Left ventricle myocardium superior (tissue), 1 donor: ENCODE measurements at places on chromosomes 5 and 9.

GRCh38 chr9:133512253-133513213 is 12.2 kb downstream of the MYMK start:
- peak; percentile 22 for DNase-seq

GRCh38 chr5:142239394-142240159 is 85.2 kb downstream of the SPRY4 start:
- no peak for DNase-seq

DNA sequence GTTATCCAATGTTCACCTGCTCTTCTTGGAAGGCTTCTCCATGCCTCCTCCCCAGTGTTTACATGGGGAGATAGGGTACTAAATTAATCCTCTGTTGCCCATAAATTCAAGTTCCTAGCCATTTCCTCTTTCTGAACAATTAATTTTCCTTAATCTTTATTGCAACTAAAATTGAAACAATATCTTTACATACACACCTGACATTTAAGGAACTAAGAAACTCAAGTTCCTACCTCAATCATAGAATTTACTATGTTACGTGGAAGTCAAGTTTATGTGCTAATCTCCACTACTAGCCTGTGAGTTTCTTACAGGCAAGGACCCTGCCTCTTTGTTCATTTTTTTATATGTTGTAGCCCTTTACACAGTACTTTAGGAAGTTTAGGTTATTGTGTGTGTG is 10.1 kb upstream of the ADRB2 start:
- no peak for DNase-seq

GRCh38 chr5:45609661-45610060 is 86.5 kb downstream of the HCN1 start:
- no peak for DNase-seq

DNA sequence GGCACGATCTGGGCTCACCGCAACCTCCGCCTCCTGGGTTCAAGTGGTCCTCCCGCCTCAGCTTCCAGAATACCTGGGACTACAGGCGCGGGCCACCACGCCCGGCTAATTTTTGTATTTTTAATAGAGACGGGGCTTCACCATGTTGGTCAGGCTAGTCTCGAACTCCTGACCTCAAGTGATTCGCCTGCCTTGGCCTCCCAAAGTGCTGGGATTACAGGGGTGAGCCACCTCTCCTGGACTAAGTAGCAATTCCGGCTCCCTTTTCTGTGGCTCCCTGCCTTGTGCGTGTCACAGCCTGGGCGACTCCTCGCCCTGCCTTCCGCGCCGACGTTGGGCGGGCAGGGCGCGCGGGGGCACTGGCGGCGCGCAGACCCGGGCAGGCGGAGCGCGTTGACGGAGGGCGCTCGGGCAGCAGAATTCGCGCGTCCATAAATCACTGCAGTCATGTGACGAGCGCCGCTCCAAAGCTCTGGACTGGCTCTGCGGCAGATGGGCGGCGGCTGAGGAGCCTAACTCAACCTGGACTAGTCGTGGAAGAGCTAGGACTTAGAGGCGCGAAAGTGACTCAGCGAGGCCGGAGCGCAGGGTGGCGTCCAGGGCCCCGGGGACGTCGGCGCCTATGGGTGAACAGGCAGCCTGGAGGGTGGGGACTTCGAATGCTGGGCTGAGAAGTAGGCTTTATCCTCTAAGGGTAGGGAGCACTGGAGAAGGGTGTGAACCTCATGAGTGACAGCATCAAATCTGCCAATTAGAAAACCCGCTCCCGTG is 1.4 kb upstream of the CIZ1 start:
- peak; percentile 81 for DNase-seq

DNA sequence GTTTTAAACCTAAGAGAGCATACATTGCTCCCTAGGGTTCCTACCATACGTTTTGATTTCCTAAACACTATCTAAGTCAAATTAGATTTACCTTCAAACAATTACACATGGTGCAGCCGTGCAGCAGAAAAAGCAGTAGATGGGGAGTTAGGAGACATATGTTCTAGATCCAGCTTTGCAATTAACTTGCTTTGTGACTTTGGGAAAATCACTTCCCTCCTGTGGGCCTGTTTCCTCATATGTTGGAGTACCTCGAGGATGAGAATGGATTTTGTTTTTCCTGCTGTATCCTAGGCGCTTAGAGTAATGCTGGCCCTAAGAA is 711 bp downstream of the MRPL50 start:
- no peak for DNase-seq

DNA sequence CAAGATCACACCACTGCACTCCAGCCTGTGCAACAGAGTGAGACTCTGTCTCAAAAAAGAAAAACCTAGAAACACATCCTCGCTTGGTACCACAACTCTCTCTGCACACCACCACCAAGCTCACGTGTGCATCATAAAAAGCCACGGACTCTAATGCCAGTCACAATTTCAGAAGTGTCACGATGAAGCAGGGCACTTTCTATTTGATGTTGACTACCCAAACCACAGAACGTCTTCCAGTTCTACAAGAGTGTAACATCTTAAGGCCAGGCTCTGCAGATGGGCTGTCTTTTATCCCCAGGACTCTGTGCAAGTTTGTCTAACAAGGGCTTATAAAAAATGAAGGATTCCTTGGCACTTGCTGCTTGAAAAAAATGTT is 22.9 kb downstream of the GFPT2 start:
- DNase-seq, result no peak

DNA sequence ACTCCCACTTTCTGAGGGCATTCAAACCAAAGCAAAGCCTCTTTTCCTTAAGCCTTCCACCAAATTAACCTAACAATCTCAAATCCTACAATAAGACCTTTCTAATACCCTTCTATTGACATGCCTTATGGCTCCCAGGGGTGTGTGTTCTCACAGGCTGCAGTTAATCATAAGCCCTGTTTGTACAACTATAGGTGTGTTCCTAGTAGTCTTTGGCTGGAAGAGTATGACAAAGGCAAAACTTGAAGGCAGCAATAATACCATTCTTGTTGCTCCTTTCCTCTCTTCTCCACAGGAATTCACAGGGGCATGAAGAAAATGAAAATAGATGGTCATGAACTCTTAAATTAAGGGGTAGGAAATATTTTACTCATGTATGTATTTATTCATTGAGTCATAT is 10.9 kb upstream of the FBXO38 start:
- no peak for DNase-seq

DNA sequence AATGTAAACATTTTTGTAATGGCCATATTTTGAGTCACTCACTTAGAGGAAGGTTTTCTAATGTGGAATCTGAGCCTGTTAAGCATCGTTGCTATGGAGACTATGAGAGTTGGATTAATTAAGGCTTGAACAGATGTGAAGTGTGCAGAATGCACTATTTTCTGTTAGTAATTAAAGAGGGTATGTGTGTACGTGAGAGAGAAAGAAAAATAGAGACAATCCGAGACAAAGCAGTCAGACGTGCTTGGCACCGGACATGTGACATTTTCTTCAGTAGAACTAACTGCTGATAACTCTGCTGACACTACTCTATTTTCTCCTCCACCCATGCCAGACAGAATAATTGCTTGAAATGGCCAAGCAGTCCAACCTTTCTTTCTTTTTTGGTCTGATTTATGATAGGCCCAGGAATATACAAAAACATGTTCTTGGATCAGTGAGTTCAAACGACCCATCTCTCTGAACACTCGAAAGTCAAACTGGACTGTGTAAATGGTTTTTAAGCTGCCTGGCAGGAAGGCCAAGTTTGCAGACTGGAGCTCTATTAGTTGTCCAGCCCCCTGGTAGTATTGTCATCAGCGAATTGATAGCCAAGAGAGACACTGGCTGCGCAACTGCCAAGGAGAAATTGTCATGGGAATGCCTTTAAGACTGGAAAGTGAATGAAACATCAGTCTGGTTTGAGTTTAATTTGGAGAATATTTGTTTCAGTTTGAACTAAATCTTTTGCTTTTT is 322.1 kb downstream of the ARHGEF28 start:
- DNase-seq, result no peak

GRCh38 chr5:159489779-159490178 is 159.5 kb upstream of the IL12B start:
- no peak for DNase-seq
